ENCODE measurements at places on chromosomes 7 and 10.
A peak's percentile ranks its signal among the peaks of the same experiment; 100 is the strongest.

- DNase-seq, result no peak
These were observed 1062.9 kb upstream of the GHITM start for GRCh38 chr10:83076443-83076842.

DNA sequence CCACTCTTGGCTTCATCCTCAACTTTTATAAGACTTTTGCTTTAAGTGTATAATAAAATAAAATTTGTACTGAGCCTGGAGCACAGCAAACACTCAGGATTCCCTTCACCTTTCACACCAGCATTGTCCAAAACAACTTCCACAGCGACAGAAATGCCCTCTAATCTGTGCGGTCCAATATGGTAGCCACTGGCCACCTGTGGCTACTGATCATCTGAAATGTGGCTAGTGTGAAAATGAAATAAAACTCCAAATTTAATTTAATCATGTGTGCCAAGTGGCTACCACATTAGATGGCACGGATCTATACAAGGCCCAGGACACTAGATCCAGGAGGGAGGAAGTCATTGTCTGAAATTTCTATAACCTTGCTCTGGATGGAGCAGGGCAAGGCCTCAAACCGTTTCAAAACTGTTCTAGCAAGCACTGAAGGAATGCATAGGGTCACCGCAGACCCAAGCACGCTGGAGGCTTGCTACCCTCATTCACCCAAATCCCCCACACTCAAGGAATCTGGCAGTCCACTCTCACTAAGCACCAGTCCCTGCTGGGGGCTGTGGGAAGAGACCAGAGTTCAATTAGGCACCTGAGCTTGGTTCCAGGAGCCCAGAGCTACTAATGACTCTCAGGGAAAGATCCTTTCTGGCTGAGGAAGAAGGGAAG lies 6.3 kb upstream of the MYO1G start:
- DNase-seq, result no peak

DNA sequence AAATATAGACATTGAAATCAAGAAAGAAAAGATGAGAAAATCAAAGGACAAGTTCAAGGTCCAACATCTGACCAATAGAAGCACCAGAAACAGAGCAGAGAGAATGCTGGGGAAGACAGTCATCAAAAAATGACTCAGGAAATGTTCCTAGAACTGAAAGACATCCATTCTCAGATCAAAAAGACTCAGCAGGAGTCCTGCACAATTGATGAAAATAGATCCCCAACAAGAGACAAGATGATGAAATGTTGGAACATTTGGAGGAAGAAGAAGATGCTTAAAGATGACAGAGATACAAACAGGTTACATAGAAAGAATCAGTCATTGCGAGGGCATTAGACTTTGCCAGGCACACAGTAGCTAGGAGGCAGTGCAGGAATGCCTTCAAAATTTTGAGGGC lies 30.0 kb upstream of the EIF5AL1 start:
- no peak for DNase-seq

GRCh38 chr7:151406051-151406875 lies 3.6 kb downstream of the WDR86 start:
- DNase-seq, result no peak

GRCh38 chr10:91653219-91653870 lies 20.5 kb upstream of the PPP1R3C start:
- DNase-seq, result no peak

- DNase-seq, result no peak
These were observed 10.4 kb upstream of the ZNF22 start for GRCh38 chr10:44990302-44990655.

- DNase-seq, result no peak
These were observed 35.0 kb downstream of the SH3PXD2A start for GRCh38 chr10:103820101-103821062.

DNA sequence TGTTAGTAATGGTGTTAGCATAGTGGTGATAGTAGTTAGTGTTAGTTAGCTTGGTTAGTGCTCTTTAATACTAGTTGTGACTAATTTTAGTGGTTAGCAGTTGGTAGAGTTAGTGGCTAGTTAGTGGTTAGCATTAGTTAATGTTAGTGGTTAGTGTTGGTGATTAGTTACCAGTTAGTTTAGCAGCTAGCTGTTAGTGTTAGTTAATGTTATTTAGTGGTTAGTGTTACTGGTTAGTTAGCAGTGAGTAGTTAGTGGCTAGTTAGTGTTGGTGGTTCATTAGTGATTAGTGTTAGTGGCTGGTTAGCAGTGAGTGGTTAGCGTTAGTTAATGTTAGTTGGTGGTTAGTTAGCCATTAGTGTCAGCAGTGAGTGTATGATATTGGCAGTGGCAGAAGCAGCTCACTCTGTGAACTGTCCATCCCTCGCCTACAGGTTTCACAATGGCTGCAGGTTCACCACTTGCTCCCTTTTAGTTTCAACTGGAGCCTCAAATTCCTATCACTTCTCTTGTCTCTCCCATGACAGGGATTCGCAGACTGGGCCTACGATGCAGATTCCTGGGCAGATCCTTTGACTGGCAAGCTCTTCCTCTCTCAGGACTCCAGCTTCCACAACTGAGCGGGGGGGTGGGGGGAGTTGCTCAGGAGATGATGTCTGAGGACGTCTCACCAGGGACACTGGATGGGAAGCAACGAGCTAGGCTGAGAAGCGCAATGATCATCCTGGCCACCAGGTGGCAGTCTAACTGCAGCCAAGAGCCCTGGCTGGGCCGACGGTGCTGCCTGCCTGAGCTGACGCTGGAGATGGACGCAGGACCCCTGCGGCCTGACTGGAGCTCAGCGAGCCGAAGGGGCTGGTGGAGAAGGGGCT lies 19.5 kb downstream of the GHRHR start:
- DNase-seq, result peak; percentile 62

- no peak for DNase-seq
These were observed 44.2 kb downstream of the HERPUD2 start for GRCh38 chr7:35650751-35651150.

GRCh38 chr7:47392241-47392759 lies 189.6 kb downstream of the TNS3 start:
- DNase-seq, result no peak

DNA sequence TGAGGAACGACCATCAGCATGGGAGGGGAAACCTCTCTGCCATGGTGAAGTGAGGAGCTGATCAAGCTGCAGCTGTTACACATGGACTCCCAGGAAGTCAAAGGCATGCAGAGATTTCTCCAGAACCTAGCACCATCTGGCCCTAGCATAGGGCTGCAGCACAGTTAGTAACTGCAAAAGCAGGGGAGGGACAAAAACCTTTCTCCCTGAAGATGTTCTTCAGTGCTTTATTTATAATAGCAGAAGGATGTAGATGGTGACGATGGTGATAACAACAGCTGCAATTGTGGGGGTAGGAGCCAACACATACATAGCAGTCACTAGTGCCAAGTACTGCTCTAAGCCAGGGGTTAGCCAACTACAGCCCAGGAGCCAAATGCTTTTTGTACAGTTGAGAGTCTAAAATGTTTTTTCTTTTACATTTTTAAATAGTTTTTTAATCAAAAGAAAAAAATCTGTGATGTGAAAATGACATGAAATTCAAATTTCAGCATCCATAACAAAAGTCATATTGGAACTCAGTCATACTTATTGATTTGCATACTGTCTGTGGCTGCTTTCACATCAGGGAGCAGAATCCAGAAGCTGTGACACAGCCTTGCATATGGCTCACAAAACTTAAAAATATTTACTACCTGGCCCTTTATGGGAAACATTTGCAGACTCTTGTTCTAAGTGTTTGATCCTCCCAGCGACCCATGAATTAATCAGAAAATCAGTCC lies 299.5 kb downstream of the ELMO1 start:
- no peak for DNase-seq

DNA sequence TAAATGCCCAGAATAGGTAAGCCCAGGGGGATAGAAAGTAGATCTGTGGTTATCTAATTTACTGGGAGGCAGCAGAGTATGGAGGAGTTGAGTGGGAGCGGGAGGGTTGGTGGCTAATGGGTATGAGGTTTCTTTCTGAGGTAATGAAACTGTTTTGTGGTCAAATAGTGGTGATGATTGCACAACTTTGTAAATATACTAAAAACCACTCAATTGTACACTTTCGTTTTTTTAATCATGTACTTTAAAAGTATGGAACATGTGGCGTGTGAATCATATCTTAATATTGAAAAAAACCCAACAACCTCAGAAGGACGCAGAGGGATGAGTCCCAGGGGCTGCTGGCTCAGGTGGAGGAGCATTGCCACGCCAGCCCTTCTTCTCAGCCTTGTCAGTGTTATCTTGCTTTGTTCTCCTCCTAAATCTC lies 118.1 kb downstream of the WDR11 start:
- DNase-seq, result no peak

GRCh38 chr7:1028044-1028770 lies 16.1 kb upstream of the GPR146 start:
- DNase-seq, result peak; percentile 83

GRCh38 chr10:79020015-79020491 lies 48.7 kb upstream of the ZMIZ1 start:
- no peak for DNase-seq

DNA sequence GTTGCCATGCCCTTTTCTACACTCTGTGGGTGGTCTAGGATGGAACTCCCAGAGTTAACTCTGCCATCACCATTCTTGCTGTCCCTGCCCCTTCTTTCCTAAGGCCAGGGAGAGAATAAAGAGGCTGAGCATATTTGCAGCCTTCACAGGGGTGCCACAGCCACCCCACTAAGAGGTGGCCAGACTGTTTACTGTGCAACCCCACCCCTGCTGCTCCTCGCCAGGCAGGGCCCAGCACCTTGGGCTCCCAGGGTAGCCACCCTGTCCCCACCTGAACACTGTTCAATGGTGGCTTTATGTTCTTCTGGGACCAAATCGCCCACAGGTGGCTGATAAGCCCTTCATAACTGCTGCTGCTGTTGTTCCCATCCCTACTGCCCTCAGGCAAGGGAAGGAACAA lies 198.9 kb downstream of the SNX13 start:
- DNase-seq, result no peak

DNA sequence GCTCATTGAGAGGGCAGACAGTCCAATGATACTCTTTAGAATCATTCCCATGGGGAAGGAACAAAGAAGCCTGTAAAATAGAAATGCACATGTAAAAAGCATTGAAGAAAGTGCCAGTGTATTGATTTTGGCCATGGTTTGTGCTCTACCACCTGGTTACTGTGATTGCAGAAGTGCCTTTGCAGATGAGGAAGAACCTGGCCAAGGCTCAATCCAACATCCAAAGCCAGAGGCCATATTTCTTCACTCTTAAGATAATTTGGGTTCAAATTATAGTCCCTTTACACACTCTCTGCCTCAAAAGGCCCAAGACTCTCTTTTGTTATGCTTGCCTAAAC lies 122.1 kb downstream of the EGFR start:
- no peak for DNase-seq

DNA sequence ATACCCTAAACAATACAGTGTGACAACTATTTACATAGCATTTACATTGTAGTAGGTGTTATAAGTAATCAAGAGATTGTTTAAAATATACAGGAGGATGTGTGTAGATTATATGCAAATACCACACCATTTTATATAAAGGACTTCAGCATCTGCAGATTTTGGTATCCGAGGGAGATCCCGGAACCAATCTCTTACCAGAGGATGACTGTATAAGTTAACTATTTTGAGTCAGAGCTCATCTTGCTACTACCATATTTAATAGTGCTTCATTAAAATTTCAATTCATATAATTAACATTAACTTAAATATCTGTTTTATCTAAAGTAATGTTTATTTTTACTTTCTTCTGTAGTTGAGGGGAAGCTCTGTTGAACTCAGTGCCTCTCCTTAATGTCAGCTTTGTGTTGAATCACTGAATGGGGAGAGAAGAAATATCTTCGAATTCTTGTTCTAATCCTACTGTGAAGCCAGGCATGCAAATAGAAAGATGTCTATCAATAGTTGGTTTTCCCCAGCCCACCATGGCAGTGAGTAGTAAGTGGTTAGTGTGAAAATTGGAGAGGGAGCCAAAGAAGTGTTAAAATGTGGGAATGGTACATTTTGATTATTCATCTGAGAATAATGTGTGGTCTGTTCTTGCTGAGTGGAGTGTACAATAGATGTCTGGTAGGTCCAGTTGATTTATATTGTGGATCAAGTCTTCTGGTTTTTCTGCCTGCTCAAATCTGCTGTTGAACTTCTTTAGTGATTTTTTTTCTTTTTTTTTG lies 90.1 kb upstream of the CYP26C1 start:
- no peak for DNase-seq

- DNase-seq, result no peak
These were observed 39.4 kb downstream of the CCNJ start for GRCh38 chr10:96082748-96083147.

- no peak for DNase-seq
These were observed 1192.1 kb upstream of the CELF2 start for GRCh38 chr10:9825491-9826018.

DNA sequence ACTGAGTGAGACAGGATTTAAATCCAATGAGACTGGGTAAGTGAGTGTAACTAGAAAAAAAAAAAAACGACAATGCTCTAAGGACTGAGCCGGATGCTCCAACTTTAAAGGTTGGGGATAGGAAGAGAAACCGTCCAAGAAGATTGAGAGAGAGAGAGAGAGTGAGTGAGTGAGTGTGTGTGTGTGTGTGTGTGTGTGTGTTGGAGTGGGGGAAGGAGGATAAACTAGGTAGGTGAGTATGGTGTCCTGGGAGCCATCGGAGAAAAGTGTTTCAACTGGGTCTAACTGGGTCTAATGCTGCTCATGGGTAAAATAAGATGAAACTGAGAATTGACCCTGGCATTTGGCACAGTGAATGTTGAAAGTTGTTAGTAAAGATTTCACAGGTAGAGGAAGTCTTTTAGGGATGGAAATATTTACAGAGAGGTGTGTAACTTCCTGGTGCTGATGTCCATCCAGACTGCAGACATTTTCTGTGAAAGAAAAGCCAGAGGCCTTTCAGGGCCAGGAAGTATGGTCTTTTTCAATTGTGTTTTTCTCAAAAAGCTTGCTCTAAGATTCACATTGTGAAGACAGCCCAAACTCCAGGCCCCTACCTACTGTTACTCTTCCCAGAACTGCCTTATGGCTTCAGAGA lies 14.2 kb downstream of the ENTPD1 start:
- DNase-seq, result no peak

- DNase-seq, result no peak
These were observed at the start of gene VENTX for GRCh38 chr10:133237588-133238465. VENTX (plus strand) TSS chr10:133237855; CDS start chr10:133237915, 60 bp downstream.

GRCh38 chr10:67784474-67784873 lies 53.5 kb downstream of the DNAJC12 start:
- DNase-seq, result no peak

GRCh38 chr10:105037022-105037421 lies 395.9 kb downstream of the SORCS3 start:
- no peak for DNase-seq

DNA sequence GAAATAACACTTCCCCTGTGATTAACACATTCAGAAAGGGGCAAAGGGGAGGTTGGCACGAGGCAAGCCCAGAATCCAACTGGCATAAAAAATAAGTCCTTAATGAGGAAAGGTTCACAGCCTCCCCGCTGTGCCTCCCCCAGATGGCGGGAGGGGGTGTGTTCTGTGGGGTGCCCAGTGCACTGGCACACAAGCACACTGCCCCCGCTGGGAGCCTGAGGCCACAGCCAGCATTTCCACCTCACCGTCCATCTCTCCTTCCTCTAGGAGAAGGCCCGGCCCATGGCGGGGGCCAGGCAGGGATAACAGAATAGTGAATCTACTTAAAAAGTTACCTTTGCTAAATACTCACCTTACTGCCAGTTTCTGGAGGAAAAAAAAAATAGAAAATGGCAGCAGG lies 43.2 kb downstream of the PRKAG2 start:
- no peak for DNase-seq

GRCh38 chr10:4144817-4145216 lies 359.8 kb upstream of the KLF6 start:
- DNase-seq, result no peak
